ENCODE measurements at places on chromosomes 1 and 21.

- DNase-seq, result no peak
These were observed 31.6 kb downstream of the SOX13 start for GRCh38 chr1:204104331-204105130.

- DNase-seq, result no peak
These were observed 520.5 kb downstream of the SMYD3 start for GRCh38 chr1:245986404-245987218.

- DNase-seq, result no peak
These were observed 11.7 kb upstream of the C2CD2 start for GRCh38 chr21:41965461-41966013.

DNA sequence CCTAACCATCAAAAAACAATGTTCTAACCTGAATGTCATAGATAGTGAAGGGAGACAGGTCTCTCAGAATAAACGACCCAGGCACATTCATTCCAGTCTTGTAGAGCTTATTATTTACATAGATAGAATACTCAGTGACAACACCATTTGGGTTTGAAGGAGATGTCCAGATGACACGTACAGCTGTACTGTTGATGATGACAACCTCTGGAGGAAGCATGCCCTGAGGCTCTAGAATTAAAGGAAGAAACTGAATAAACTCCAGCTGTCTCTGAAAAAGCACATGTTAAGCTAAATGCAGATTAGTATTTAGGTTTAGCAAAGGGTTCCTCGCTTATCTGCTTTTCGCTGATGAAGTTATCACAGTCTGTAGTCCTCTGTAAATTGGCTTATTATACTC is 277.2 kb downstream of the KCTD3 start:
- DNase-seq, result no peak

DNA sequence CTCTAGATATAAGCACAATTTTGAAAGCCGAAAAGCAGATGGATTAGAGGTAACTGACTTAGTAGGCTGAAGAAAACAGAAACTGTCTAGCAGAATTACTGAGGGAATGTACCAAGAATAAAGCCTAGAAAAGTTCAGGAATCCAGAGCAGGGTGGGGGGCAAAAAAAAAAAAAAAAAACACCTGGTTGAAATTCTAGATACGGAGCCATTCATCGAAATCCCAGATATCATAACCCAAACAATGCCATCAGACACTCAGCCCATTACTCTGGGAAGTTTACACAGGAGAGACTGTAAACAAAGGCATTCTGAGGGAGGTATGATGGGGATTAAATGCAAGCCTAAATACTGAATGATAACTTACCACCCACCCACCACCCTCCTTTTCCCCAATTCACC is 45.6 kb downstream of the ENAH start:
- no peak for DNase-seq

- DNase-seq, result no peak
These were observed 30.2 kb downstream of the CHAF1B start for GRCh38 chr21:36415375-36415774.

DNA sequence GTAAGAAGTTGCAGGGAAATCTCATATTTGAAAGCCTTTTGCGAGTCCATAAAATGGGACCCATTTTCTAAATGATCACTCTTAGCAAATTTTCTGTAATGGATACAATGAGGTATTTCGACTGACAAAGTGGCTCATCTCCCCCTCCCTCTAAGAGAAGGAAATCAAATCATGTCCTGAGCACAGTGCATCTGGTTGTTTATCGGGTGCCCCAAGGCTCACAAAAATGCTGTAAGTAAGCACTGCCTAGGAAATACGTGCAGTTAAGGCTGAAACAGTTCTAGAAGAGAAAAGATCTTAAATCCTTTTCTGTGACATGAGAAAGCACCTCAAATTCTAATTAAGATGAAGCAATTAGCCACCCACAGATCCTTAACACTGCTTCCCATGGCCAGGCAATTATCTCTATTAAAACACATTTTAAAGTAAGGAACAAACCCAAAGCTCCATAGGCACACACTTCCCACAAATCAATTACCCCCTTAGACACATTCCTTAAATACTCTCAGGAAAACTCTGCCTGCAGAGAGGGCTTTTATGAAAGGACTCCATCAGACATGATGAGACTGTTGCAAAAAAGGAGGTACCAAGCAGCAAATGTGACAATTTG is 216.3 kb downstream of the KCNH1 start:
- DNase-seq, result no peak

DNA sequence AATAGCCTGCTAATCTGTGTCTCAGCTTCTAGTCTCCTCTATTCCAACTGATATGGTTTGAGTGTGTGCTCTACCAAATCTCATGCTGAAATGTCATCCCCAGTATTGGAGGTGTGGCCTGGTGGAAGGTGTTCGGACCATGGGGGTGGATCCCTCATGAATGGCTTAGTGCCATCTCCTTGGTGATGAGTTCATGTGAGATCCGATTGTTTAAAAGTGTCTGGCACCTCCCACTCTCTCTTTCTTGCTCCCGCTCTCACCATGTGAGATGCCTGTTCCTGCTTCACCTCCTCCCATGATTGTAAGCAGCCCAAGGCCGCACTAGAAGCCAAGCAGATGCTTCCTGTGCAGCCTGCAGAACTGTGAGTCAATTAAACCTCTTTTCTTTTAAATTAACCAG is 73.5 kb upstream of the CAMK1G start:
- no peak for DNase-seq

- no peak for DNase-seq
These were observed 185.0 kb downstream of the MATN1 start for GRCh38 chr1:30538226-30538992.

- DNase-seq, result no peak
These were observed 264.1 kb upstream of the GREM2 start for GRCh38 chr1:240876071-240876470.

DNA sequence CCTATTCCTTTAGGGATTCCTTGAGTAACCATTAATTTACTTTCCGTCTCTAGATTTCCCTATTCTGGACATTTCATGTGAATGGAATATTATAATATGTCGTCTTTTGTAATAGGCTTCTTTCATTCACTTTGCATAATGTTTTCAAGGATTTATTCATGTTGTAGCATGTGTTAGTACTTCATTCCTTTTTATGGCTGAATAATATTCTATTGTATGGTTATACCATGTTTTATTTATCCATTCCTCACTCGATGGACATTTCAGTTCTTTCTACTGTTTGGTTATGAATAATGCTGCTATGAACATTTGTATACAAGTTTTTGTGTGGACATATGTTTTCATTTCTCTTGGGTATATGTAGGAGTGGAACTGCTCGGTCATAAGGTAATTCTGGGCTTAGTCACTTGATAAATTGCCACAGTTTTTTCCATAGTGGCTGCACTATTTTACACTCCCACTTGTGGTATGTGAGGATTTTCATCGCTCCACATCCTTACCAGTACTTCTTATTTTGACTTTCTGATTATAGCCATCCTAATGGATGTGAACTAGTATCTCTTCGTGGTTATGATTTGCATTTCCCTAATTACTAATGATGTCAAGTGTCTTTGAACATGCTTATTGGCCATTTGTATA is 17.7 kb downstream of the PPP2R5A start:
- DNase-seq, result no peak

DNA sequence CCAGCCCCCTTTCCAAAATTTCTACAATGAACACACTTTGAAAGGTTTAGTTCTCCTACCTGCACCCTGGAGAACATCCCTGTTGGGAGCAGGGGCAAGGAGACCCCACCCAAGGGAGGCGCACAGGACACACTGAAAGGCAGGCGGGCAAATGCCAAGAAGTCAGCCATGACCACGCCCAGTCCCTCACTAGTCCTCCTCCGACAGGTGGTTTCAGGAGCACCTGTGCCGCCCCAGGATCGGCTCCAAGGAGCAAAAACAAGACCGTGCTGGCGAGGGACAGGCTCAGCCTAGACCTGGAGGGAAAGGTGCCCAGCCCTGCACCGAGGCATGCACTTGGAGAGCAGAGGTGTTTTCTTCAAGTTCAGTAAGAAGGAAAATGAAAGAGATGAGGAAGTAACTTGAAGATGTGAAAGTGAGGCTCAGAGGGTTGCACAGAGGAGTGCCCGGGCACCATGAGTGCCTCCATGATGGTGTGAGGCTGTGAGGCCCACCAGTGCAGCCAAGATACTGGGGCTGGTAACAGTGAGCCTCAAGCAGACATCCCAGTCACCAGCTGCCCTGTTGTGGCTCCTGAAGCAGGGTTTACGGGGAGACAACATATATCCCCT is 19.6 kb upstream of the NADK start:
- no peak for DNase-seq

DNA sequence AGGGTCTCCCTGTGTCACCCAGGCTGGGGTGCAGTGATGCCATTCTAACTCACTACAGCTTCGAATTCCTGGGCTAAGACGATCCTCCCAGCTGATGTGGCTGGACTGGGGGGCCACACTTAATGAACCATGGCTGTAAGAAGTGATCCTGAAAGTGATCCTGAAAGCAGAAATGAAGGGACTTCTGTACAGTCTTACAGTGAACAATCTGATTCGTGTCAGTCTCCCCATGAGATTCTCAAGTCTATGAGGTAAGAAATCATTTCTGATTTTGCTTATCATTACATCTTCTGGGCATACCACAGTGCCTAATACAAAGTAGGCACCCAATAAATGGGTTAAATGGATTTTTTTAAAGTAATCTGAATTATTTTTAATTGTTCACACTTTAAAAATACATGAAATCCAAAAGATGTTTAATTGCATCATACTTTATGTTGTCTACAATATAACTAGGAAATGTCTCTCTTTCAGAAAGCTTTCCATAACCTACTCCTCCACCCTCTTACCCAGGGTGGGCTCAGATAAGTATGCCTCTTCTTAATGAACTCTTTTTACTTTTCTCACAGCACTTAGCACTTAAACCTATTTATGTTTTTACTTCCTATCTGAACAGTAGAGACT is 21.5 kb downstream of the TUT4 start:
- DNase-seq, result no peak

DNA sequence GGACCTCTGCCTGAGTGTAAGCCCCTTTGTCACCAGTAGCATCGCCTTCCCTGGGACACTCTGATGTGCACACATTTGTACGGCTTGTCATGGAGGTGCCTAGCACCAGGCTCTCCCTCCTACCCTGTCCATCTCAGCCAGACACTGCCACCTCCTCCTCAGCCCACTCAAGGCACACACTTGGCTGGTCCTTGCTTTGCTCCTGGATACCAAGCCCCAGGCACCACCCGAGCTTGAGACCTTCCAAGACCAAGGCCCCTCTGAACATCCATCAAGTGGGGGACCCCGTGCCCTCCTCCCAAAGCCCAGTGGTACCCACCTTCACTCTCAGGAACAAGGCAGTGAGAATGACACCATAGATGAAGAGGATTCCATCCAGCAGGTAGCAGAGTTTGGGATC is 78.0 kb downstream of the CD247 start:
- no peak for DNase-seq

- no peak for DNase-seq
These were observed 3.2 kb downstream of the SLC25A33 start for GRCh38 chr1:9542430-9542829.

DNA sequence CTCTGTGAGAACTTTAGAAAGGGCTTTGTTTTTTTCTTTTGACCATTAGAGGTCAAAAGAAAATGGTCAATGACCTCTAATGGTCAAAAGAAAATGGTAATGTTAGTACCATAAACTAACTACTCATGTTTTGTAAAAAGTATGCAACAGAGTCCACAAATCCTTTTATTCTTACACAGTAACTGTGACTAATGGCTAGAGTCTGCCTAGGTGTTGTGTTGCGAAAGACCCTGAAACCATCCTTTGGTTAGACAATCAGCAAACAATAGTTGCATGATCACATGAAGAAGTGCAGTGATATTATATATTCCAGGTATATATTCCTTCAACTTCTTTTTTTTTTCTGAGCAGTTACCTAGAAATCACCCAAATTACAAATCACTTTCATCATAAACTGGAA is 40.9 kb downstream of the NEGR1 start:
- no peak for DNase-seq

GRCh38 chr1:243465081-243465480 is 209.2 kb downstream of the SDCCAG8 start:
- DNase-seq, result no peak

- DNase-seq, result no peak
These were observed 56.8 kb downstream of the GLIS1 start for GRCh38 chr1:53681977-53682685.

GRCh38 chr1:155326020-155326526 is 5.4 kb downstream of the RUSC1 start:
- DNase-seq, result no peak

DNA sequence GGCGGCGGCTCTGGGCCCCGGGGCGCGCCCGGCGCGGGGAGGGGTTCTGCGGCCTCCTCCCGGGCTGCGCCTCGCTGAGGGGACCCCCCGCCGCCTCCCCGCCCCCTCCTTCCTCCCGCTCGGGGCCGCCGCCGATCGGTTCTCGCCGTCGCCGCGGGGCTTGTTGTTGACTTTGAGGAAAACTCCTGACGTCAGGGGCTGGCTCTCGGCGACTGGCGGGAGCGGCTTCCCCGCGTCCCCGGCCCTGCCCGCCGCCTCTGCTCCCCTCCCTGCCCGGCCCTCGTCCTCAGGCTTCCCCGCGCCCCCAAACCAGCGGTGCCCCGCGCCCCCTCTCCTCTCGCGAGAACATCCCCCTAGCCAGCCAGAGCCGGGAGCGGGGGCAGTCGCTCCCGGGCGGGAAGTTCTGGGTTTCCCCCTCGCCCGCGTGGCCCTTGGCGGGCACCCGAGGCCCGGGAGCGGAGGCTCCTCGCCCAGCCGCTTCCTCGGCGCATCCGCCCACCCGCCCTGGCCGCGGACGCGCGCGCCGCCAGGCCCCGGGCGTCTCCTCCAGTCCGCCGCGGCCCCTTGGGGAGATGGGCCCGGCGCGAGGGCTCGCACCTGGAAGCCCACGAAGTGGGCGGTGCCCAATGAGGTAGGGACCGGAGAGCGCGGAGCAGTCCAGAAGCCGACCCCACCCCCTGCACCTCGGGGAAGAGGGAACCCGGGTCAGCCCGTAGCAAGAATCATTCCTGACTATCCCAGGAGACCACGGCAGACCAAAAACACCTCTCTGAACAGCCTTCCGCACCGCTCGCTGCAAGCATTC is 611 bp upstream of the AKT3 start:
- DNase-seq, result peak; percentile 83

DNA sequence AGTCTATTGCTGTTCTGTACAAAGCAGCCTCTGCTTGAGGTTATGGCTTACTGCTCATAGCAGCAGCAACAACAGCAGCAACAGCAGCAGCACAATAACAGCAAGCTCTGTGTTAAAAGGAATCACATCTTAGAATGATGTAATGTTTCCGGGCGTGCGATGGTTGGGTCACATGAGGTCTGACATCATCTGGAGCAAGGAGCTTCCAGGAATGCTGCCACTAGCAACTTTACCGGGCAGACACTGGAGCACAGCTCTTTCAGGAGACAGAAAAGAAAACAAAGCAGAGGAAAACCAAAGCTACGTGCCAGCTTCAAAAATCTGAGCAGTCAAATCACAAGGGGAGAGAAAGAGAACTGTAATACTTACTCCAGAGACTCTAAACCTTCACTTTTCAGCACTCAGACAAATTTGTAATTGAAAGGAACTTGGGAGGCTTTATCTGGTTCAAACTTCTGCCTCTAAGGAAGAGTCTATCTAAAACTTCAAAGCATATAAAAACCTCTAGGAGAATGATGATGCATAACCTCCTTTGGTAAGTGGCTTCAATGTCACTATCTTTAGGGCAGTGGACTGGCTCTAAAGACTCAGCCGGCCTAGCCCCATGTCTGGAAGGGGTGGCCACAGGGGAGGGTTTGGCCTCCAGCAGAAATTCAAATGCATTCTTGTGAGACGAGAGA is 28.3 kb upstream of the RAB3GAP2 start:
- no peak for DNase-seq
